ENCODE measurements at places on chromosomes 1 and 21. TPM values are rescaled to one million over a fixed set of nuclear protein-coding genes. Genes with fewer than 3 reads are reported as not detected.

NEXN gene
- 70.8 TPM for total RNA-seq

DNA sequence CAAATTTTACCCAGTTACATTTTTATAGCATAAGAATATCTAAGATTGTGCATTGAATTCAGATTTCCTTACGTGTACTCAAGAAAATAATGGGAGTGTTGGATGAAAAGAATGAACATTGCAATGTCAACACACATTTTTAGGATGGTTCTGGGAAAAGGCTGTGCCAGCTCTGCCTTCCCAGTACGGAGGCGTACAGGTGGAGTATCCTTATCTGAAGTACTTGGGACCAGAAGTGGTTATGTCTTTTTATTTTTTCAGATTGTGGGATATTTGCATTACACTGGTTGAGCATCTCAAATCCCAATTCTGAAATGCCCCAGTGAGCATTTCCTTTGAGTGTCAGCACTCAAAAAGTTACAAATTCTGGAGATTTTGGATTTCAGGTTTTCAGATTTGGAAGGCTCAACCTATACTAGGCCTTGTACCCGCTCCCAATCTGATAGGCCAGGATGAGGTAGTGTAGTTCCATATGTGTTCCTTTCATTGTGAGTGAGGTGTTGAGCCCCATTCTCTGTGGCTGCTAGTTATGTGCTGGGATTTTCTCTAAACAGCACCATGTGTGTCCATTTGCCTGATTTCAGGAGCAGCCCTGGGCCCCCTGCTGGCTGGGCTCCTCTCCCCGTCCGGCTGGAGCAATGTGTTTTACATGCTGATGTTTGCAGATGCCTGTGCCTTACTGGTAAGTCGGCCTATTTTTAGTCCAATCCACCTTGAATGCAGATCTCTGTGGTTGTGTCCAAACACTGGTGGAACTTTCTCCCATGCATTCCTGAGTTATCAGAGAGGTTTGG is 60.8 kb downstream of the SLC37A1 start:
- peak; percentile 23 for DNase-seq

DNA sequence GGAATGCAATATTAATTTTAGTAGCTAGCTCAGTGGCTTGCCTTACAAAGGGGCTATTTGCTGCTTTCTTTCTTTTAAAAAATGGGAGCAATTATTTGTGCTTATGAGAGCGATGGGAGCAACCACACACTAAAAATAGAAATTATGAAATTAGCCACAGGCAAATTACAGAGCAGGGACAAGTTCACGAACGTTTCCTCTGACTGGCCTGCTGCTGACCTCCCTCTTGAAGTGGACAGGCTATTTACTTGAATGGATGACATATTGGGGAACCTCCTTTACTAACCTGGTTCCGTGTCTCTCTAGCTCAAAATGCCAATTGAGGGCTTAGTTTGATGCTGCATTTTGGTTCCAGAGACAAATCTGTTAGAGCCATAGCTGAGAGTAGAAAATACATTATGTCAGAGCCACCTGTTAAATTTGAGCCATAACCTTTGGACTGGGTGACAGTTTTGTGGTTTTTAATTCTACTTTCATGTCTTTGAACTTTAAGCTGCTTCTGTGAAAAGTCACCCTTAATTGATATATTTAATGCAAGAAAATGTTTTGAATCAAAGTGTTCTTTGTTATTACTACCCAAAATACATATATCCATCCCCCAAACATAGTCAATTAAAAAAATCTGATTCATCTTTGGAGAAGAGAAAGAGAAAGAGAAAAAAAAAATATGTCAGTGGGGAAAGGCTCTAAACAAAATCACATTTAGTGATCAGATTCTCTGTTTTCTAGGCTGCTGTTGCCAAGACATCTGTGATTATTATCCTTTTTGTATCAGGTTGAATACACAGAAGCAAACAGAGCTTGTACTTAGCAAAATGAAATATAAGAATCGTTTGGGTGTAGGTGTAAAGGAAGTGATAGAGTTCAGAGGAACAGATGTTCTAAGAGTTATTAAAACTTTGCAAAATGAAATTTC is 351.9 kb downstream of the ADGRL2 start:
- peak; percentile 44 for DNase-seq

TFF2 gene
- not detected for total RNA-seq

DNA sequence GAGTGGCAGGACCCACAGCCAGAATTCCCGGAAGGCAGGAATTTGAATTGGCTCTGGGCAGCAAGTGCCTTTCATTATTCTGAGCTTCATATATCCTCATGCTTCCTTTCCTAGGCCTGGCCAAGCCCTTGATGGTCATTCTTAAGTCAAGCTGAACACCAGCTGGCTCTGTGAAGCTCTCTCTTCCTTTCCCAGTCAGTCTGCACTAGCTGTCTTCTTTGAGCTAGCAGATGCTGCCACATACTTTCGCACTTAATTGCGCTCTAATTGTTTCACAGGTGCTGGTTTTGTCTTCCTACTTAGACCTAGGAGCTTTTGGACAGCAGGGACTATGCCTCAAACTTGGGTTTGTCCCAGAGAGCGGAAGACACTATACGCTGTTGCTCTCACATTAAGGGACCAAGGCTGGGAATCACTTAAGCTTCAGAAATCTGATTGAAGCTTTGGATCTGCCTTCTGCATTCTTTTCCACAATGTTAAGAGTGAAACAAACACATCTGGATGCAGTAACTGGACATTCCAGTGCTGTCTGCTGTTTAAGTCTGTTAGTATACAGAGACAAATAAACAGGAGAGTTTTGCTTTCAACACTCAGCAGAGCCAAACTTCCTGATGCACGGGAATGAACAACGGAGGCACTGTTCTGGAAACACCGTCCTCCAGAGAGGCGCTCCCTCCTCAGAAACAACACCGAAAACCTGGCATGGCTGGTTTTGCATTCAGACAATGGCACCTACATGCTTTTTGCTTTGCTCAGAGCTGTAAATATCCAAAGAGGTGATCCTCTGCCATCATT is 2.2 kb downstream of the TLR5 start:
- peak; percentile 81 for DNase-seq

GUCA2A gene
- not detected for total RNA-seq

- no peak for DNase-seq
These were observed 347.5 kb downstream of the SMYD3 start for GRCh38 chr1:246159279-246160227.

MAP1LC3C gene
- total RNA-seq, result 38.0 TPM

All from tongue (tissue), 3 donors.